Smooth muscle cell of trachea (primary cell): ENCODE measurements at places on chromosomes 5 and 9. TPM values are rescaled to one million over a fixed set of nuclear protein-coding genes. Genes with fewer than 3 reads are reported as not detected.

SLCO6A1 gene
- total RNA-seq: not detected in 2 replicates

PCDHB11 gene
- total RNA-seq: 0.50 TPM in 1 of 2 replicates, not detected in the other

HAVCR2 gene
- 1.0 and 2.2 TPM in 2 replicates for total RNA-seq

IL4 gene
- total RNA-seq: not detected in 2 replicates

SOHLH1 gene
- total RNA-seq: not detected in 2 replicates

GABBR2 gene
- total RNA-seq: 0.33 and 1.3 TPM in 2 replicates

PCDHB9 gene
- total RNA-seq: under 0.01 and 0.17 TPM in 2 replicates

CCNI2 gene
- not detected in 2 replicates for total RNA-seq

ARID3C gene
- not detected in 2 replicates for total RNA-seq

FBLL1 gene
- total RNA-seq: 0.44 and 1.7 TPM in 2 replicates

PCDHA4 gene
- 0.29 and 0.33 TPM in 2 replicates for total RNA-seq

INSL6 gene
- total RNA-seq: not detected in 2 replicates

SNCB gene
- 0.33 and 1.6 TPM in 2 replicates for total RNA-seq

PRRX2 gene
- 44.4 and 50.0 TPM in 2 replicates for total RNA-seq

TBC1D2 gene
- 5.2 and 15.9 TPM in 2 replicates for total RNA-seq

UGT3A2 gene
- total RNA-seq: not detected in 2 replicates

GNA14 gene
- total RNA-seq: 0.15 and 0.50 TPM in 2 replicates

BARHL1 gene
- total RNA-seq: not detected in 2 replicates

PRPF4 gene
- 26.6 and 31.0 TPM in 2 replicates for total RNA-seq

SIT1 gene
- total RNA-seq: 0.29 TPM in 1 of 2 replicates, not detected in the other

C9orf50 gene
- 0.17 and 0.44 TPM in 2 replicates for total RNA-seq

PIK3R1 gene
- 27.2 and 33.1 TPM in 2 replicates for total RNA-seq

LAMC3 gene
- total RNA-seq: 0.29 and 0.33 TPM in 2 replicates

NAIP gene
- total RNA-seq: 2.5 and 8.7 TPM in 2 replicates

CAPSL gene
- total RNA-seq: not detected in 2 replicates

RASGEF1C gene
- total RNA-seq: not detected in 2 replicates

C5orf52 gene
- not detected in 2 replicates for total RNA-seq

CCL21 gene
- not detected in 2 replicates for total RNA-seq

WNT8A gene
- not detected in 2 replicates for total RNA-seq

TICAM2 gene
- total RNA-seq: 7.6 and 11.8 TPM in 2 replicates

TAF11L10 gene
- total RNA-seq: not detected in 2 replicates

GZMA gene
- not detected in 2 replicates for total RNA-seq

SCGB3A2 gene
- total RNA-seq: not detected in 2 replicates

PRR7 gene
- 2.9 and 12.4 TPM in 2 replicates for total RNA-seq

PJA2 gene
- 92.1 and 119 TPM in 2 replicates for total RNA-seq

ORM1 gene
- total RNA-seq: not detected in 2 replicates

BTNL9 gene
- not detected in 2 replicates for total RNA-seq
